ENCODE measurements at places on chromosomes 5 and 9.

DNA sequence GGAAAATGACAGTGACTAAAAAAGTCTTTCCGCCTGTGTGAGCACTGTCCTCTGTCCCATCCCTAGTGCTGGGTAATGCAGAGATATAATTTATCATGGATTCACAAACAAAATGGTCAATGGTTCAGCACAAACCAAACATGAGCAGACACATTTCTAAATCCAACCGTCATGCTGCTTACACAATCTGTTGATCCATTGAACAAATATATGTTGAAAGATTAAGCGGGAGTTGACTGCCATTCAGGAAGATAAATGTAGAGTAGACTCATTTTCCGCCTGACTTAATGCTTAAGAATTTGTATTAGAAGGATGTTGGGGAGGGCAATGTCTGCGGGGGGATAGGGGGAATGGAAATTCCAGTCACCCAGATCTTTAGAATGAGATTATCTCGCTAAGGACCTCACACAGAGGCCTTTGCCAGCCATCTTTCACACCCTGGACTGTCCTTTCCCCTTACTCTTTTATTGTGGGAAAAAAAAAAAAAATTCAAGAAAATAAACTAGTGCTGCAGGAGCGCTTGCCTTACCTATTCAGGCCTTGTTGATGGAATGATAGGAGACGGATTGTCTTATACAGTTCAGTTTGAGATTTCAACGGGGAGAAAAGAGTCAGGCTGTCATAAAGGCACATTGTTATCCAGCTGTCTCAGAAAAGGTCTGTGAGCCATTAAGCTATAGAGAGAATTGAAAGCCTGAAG, 153.7 kb downstream of the TLE1 start:
- peak; percentile 95 for DNase-seq

DNA sequence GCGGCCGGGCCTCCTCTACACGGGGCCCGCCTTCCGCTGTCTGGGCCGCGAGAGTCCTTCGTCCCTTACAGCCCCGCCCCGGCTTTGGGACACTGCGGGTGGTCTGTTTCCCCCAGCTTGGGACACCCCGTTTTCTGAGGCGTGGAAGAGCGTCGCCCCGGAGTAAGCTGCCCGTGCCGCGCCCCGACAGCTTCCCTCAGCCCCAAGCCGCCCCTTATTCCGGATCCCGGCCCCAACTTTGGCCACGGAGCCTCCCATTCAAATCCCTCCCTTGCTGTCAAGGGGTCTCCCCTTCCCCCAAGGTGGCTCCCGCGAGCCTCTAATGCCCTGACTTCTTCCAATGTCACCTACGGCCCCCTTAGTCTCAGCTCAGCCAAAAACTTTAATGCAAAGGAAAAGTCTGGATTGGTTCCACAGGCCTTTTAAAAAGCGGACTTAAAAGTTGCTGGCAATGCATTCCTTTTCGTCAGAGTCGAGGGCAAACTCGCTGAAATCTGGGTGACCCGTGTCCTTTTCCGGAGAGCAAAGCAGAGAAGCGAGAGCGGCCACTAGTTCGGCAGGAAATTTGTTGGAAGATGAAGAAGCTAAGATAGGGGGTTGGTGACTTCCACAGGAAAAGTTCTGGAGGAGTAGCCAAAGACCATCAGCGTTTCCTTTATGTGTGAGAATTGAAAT, 19.8 kb downstream of the EXOSC2 start:
- no peak for DNase-seq

DNA sequence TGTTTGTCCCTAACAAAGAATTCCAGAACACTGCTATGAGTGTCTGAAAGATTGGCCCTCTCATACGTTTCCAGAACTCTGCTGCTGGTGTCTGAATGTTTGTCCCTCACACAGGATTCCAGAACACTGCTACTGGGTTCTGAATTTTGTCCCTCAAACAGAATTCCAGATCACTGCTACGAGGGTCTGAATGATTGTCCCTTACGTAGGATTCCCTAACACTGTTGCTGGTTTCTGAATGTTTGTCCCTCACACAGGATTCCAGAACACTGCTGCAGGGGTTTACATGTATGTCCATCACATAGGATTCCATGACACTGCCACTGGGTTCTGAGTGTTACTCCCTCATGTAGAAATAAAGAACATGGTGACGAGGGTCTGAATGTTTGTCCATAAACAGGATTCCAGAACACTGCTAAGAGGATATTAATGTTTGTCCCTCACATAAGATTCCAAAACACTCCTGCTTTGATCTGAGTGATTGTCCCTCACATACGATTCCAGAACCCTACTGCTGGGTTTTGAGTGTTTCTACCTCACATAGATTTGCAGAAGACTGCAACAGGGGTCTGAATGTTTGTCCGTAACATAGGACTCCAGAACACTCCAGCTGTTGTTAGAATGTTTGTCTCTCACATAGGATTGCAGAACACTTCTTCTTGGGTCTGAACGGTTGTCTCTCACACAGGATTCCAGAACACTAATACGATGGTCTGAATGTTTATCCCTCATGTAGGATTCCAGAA, 214.4 kb downstream of the FOXD4L6 start:
- DNase-seq: no peak

DNA sequence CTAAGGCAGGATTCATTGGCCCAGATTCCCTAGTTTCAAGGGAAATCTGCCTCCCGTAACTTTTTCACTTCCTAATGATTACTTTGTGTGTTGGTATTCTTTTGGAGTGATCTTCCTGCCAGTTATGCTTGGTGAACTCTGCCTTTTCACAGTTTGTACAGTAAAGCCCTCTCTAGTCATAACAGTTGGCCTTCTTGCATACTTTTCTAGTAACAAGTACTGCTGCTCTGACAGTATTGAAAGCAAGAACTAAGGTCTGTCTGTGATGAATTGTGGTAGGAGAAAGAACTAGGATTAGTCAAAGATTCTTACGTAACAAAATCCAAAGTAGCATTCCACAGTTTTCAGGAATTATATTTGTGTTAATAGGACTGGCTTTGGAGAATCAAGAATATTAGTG, 1457.2 kb upstream of the WWC1 start:
- peak; percentile 85 for DNase-seq

- no peak for DNase-seq
Measured at GRCh38 chr5:103298607-103299188, 40.1 kb downstream of the MACIR start.
